MM.1S (cell line): ENCODE measurements at places on chromosomes 1 and 21.
A peak's percentile ranks its signal among the peaks of the same experiment; 100 is the strongest.

GRCh38 chr21:39208624-39209333, 25.5 kb upstream of the PSMG1 start:
- DNase-seq, result no peak

DNA sequence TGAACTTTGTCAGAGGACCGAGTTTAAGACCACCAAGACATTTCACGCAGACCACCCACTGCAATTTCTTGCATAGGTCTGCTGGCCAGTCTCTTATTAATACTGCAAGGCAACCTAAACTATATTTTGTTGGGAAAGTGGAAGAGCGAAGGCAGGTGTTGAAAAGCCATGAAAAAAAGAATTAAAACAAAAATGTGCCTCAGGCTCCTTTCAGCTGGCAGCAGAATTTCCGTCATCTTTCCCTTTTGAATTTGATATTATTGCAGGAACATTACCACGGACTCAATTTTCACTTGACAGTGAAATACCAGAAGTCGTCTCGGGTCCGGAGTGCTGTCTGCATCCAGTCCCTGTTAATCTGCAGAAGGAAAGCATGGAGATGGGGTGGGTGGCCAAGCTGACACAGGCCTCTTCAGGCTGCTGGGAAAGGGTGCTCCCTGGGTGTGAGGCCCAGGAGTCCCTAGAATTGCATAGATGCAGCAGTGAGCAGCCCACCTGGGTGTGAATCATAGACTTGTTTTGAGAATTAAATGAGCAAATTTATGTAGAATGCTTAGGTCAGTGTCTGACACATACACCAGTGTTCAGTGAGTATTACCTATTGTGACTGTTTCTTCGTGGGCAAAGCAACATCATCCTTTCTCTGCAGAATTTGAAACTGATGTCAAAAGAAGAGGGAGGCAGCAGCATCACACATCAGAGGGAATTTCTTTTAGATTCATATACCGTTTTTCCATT, 150.7 kb downstream of the PBX1 start:
- DNase-seq, result no peak

GRCh38 chr1:41957568-41957967, 38.8 kb upstream of the HIVEP3 start:
- no peak for DNase-seq

DNA sequence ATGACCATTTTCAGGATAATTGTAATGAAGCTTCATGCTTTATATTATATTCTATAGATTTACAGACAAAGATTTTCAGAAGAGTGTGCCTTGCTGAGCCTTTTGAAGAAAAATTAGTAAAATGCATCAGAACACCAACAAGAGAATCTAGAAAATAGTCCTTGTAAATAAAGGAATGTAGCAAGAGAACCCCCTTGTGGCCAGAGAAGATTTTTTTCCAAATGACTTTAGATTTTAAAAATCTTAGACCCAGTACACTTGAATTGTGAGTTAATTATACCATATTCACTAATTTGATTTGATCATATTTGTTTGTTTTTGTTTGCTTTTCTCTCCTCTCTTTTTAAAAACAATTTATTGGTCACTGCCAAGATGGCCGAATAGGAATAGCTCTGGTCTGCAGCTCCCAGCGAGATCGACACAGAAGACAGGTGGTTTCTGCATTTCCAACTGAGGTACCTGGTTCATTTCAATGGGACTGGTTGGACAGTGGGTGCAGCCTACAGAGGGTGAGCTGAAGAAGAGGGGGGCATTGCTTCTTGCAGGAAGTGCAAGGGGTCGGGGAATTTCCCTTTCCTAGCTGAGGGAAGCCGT, 12.8 kb upstream of the IFI44L start:
- DNase-seq, result peak; percentile 59

DNA sequence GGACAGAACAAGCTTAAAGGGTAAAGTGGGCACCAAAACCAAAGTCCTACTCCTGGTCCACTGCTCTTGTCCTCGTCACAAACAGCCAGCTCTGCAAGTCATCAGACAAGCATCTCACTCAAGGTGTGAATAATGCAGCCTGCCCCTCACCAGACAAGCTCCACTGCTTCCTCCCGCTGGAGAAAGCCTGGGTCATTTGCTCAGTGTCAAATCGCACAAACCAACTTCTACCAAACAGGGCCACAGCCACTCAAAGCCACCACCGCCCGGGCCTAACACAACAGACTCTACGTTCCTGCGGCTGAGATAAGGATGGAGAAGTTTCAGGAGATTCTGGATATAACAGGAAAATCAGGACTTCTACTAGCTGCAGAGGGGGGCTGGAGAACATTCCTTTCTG, 3.3 kb downstream of the SSBP3 start:
- no peak for DNase-seq

DNA sequence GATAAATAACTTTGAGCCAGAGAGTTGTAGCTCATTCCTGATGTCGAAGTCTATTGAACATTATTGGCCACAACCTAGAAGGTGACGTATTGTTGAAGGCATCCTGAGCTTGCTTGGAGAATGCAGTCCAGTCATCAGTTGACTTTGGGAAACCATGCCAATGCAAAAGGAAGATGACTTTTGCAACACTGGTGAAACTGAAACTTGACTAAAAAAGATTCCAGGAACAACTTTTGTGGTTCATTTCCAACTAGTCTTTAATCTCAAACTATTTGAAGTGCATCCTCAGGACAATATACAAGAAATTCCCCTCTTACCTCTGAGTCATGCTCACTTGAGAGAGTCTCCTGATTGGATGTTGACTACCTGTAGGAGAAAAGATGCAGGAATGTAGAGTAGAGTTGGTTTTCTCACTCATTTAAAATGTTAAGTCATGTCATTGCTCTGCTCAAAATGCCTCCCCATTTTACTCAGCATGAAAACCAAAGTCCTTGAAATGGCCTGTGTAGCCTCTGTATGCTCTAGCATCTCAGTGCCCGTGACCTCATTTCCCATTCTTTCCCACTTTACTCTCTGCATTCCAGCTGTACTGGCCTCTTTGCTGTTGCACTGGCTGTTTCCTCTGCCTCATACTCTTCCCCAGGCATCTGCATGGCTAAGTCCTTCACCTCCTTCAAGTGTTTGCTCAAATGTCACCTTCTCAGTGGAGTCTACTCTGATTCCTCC, 24.4 kb upstream of the LEPR start:
- DNase-seq, result peak; percentile 18

- DNase-seq, result no peak
Observed at GRCh38 chr1:43812579-43812978, 105.2 kb downstream of the ST3GAL3 start.

DNA sequence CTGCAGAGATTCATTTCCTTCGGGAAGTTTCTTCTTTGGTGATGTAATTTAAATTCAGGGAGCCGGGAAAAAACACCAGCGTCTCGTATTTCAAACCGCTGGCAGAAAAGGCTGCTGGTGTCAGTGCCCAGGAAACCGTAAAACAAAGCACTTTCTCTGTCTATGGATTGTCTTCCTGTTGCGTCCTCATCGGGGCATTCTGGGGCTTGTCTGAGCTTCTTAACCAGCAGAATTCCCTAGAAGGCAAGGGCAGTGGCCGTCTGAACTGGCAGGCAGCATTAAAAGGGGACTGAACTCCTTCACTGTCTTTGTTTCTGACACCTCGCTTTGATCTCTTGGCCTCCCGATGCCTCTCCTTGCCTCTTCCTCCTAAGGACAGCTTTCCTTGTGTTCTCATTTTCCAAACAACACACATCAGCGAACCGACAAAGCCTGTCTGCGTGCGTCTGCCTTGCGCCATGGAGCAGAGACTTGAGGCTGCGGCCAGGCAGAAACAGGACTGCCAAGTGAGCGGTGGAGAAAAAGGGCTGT, 391.6 kb upstream of the VAMP3 start:
- DNase-seq, result no peak
